ENCODE measurements at places on chromosomes 11 and 22.
A peak's percentile ranks its signal among the peaks of the same experiment; 100 is the strongest.

DNA sequence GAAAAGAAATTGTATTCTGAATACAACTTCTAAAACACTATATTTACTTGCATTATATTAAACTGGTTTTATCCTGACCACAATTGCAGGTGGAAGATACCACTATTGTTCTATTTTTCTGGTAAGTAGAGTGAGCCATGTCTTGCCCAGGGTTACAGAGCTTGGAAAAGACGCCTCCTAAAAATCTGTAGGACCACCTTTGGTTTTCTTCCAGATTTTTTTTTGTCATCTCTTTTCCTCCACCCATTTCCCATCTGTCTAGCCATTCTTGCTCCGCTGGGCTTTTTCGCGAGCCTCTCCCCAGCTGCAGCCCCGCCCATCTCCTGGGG, 294 bp upstream of the MTMR3 start:
- DNase-seq, result no peak

GRCh38 chr11:118953265-118953664, 2.8 kb upstream of the UPK2 start:
- peak; percentile 70 for DNase-seq

DNA sequence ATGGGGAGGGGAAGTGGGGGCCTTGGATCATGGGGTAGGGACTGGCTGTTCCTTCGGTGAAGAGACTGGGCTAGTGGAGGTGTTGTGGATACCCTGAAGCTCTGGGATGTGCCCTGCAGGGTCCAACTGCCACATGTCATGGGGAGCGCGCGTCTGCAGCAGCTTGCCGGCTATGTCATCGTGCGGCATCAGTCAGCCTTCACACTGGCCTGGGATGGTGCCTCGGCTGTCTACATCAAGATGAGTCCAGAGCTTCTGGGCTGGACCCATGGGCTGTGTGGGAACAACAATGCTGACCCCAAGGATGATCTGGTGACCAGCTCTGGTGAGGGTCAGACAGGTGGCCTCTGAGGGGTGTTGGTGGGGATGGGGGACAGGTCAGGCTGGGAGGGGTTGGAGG, 9.9 kb downstream of the OTOG start:
- no peak for DNase-seq

DNA sequence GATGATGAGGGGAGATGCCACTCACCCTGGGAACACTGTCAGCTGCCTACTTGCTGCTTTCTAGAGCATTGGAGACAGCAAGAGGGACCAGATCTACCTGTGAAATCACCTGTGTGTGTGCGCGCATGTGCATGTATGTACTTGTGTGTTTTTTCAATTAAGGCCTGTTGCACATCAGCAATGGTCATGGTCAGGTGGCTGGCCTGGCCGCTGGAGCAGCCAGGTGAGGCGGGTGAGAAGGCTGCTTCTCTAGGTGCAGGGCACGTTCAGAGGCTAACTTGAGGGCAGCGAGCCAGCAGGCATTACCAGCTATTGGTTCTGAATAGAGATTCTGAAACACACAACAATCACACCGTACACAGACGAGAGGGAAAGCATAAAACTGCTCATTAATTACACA, 65.1 kb downstream of the PARVG start:
- no peak for DNase-seq

GRCh38 chr11:68353118-68353517, 40.7 kb downstream of the LRP5 start:
- DNase-seq, result no peak

DNA sequence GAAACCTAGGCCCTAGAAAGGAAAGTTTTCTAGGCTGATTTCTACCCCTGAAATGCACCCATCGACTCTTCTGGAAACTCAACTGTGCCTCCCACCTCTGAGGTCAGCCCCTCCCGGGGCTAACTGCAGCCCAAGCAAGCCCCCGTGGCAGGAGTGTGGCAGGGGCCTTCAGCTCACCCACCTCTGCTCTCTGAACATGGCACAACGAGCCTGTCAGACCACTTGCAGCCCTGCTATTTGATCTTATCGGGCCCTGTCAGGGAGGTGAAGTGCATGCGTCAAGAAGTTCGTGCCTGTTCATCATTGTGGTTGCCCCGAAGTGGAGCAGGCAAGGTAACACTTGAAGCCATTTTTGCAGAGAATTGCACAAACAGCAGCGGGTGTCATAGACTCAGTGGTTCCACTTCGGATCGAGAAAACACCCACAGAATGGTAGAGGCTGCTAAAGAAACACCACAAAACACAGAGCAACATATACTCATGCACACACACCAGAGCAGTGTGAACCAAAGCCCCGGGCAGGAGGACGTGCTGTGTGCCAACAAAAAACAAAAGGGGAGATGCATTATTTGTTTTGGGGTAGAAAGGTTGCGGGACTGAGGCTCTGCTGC, 262.7 kb downstream of the ETS1 start:
- no peak for DNase-seq

GRCh38 chr22:28674121-28674563, 5.5 kb downstream of the TTC28 start:
- DNase-seq, result no peak

DNA sequence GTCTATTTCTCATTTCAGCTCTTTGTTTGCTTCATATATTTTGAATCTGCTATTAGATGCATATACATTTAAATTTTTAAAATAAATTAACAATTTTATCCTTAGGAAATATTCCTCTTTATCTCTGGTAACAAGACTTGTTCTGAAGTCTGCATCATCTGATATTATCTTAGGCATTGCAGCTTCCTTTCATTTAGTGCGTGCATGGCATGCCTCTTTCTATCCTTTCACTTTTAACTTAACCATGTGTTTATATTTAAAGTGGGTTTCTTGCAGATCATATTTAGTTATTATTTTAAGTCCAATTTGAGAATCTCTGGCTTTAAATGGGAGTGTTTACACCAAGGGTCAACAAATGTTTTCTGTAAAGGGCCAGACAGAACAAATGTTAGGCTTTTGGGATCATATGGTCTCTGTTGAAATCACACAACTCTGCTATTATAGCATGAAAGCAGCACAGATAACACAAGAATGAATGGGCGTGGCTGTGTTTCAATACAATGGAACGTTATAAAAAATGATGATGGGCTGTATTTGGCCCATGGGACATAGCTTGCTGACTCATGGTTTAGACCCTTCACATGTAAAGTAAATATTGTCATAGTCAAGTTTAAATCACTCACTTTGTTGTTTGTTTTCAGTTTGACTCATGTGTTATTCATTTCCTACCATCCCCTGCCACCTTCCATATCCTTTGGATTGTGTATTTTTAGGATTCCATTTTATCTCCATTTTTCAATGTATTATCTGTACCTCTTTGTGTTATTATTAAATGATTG, 83.9 kb upstream of the SNX19 start:
- DNase-seq, result no peak

DNA sequence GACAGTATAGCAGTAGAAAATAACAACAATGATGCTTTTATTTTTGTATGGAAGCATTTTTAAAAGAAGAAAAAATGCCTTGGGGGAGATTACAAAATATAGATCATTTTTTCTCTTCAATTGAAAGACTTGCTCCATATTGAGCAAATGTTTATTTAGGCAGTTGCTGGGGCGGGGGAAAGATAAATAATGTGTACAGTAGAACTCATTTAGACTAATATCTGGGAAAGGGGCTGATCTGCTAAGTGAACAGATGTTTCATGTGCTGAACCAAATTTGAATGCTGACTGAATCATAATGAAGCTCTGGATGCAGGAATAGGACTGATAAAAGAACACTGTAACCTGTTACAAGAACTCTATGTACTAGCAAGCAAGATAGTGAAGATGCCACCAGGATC, 457.1 kb upstream of the TENM4 start:
- DNase-seq, result no peak

- no peak for DNase-seq
These were observed 173.8 kb downstream of the LARGE1 start for GRCh38 chr22:33746501-33746928.

DNA sequence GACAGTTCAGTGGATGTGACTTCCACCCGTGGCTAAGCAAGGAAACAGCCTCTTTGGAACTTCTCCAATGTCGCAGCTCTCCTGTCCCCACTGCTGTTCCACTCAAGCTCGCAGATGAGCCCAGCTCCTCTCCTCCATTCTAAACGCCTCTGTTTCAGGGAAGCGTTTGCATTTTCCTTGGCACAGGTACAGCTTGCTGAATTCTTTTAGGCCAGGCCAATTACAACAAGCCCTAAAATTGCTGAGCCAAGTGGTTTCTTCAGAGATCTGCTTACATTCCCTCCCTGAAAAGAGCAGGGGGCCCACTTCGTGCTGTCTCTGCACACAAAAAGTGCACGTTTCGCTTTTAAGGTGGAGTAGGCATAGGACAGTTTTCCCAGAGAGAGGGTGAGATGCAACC, 91.5 kb upstream of the BLID start:
- DNase-seq, result peak; percentile 21

DNA sequence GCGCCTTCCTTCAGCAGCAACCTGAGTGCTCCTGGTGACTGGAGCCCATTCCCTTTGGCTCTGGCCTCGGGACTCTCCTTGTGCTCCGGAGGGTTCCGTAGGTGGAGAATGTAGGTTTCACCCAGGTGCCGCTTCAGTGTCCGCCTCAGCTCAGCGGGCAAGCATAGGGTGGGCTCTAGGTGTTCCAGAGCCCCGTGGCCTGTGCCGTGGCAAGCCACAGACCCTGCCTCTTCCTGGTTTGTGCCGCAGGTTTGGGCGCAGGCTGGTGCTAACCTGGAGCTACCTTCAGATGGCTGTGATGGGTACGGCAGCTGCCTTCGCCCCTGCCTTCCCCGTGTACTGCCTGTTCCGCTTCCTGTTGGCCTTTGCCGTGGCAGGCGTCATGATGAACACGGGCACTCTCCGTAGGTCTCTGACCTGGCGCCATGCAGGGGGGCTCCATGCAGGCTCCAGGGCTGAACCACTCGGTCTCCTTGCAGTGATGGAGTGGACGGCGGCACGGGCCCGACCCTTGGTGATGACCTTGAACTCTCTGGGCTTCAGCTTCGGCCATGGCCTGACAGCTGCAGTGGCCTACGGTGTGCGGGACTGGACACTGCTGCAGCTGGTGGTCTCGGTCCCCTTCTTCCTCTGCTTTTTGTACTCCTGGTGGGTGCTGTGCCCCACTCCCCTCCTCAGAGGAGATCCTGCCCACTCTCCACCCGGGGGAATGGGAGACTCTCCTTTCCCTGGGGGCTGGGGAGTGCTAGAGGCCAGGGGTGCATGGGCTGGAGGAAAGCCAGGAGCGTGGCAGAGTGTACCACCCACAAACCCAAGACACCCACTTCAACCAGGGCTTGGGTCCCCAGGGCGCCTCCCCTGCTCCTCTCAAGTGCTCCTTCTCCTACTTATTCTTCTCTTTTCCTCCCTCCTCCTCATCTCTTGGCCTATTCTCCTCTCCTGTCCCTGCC, 2.4 kb downstream of the SLC22A12 start:
- DNase-seq, result no peak

GRCh38 chr11:72820439-72821139, 6.4 kb downstream of the ATG16L2 start:
- no peak for DNase-seq

DNA sequence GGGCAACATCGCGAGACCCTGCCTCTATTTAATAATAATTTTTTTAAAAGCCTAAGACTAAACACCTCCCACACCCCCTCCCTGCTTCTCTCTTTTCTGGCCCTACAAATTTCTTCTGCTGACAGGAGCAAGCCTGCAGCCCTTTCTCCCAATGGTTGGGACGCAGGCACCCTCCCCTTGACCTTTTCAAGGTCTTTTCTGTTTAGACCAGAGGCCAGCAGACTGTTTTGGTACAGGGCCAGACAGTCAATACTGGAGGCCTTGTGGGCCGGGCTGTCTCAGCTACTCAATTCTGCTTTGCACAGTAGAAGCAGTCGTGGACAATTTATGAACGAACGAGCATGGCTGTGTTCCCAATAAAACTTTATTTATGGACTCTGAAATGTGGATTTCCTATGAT, 92.3 kb downstream of the SCN3B start:
- DNase-seq, result no peak

GRCh38 chr11:129728581-129728980, 87.1 kb upstream of the TMEM45B start:
- DNase-seq, result peak; percentile 48

- no peak for DNase-seq
These were observed 534.8 kb downstream of the INSC start for GRCh38 chr11:15649371-15650104.

GRCh38 chr22:19599626-19600243, 75.5 kb upstream of the CLDN5 start:
- DNase-seq, result no peak

- DNase-seq, result no peak
These were observed 28.0 kb downstream of the CCDC15 start for GRCh38 chr11:124982043-124982442.

DNA sequence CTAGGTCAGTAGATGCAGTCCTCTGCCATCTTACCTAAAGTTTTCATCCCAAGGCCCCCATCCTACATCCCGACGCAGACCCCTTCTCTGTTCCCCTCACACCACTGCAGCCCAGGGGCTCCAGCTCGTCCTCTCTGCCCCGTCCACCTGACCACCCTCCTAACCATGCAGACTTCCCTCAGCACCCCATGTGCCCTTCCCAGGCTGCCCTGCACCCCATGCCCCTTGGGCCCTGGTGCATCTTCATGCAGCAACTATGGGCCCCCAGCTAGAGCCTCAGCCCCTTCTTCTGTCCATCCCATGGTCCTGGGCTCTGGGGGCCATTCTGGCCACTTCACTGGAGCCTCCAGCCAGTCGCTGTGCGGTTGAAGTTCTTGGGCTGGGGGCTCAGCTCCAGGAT, 2.9 kb downstream of the PRR33 start:
- DNase-seq, result no peak

- DNase-seq, result no peak
These were observed 103.4 kb downstream of the NAV2 start for GRCh38 chr11:19816040-19816439.

DNA sequence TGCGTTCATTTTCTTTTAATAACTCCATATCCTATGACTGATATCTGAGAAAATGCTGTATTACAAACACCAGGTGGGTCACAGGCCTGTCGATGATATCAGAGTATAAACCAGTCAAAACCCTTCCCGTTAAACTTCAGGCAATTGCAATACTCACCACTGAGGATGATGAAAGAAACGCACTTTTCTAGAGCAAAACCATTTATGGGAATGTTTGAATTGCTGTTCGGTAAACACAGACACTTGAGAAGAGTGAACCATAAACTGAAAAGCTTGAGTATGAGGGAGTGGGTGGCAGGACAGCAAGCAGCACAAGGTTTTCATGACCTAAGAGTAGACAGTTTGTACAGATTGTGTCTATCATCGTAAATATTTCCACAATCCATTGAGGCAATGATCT, 139.8 kb upstream of the CEP126 start:
- no peak for DNase-seq
